Caco-2 (cell line): ENCODE measurements at places on chromosomes 6 and 20. TPM values are rescaled to one million over a fixed set of nuclear protein-coding genes. Genes with fewer than 3 reads are reported as not detected.
A peak's percentile ranks its signal among the peaks of the same experiment; 100 is the strongest.

PHACTR1 gene
- total RNA-seq = 0.41 and 0.67 TPM in 2 replicates

DNA sequence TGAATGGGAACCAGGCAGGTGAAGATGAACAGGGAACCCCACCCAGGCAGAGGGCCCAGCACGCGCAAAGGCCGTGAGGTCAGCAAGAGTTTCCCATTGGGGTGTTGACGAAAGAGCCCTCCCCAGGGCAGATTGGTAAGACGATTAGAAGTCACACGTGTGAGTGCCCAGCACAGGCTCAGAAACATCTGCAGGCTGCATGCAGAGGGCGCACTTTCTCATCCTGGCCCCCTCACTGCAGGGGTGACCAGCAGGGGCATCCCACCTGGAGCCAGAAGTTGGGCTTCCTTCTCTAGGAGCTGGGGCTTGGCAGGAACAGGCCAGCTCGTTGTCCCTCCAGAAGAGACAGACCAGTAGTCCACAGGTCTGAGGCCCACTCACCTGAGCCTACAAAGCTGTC is 38.4 kb downstream of the VSTM2L start:
- no peaks in the 10 kb centered on the region for H3K36me3 ChIP-seq
- H3K27me3 ChIP-seq = no peaks in the 10 kb centered on the region
- no peaks in the 10 kb centered on the region for H3K4me1 ChIP-seq
- no peak overlapping the region for H3K27ac ChIP-seq
- H3K4me3 ChIP-seq = no peak overlapping the region

DNA sequence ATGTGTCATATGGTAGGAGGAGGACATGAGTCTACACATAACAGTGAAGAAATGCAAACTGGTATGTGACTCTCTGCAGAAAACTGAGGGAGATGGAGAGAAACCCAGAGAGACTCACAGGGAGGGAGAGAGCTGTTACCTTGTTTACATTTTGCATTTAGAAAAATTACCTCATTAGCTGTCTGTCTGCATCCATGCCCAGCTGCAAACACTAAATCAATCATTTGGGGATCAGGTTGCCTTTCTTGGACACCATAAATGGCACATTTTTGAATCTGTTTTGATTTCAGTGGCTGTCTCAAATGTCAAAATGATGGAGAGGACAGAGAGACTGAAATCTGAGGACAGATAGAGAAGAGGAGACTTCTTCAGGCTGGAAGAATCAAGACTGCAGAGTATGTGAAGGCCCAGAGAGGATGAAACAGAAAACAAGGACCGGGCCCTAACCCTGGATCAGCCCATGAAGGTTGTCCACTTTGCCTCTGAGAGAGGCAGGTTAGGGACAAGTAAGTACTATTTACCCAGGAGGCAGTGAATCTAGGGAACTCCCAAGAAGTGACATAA is 92.2 kb downstream of the UNC5CL start:
- no peak overlapping the region for H3K27ac ChIP-seq
- H3K27me3 ChIP-seq = no peaks in the 10 kb centered on the region
- no peak for DNase-seq

- peak; percentile 46 for DNase-seq
- peaks cover 33% of the 10 kb centered on the region for H3K4me1 ChIP-seq
- H3K27me3 ChIP-seq = no peaks in the 10 kb centered on the region
- peaks cover 3% of the 10 kb centered on the region for H3K36me3 ChIP-seq
These were observed 2.3 kb downstream of the CCND3 start for GRCh38 chr6:41939176-41939847.

- no peaks in the 10 kb centered on the region for H3K27me3 ChIP-seq
- peaks cover 24% of the 10 kb centered on the region for H3K4me1 ChIP-seq
- peak overlapping the region; percentile 65 for H3K27ac ChIP-seq
- DNase-seq = no peak
- H3K36me3 ChIP-seq = no peaks in the 10 kb centered on the region
These were observed 8.9 kb upstream of the AHI1 start for GRCh38 chr6:135506270-135506997.

GRCh38 chr6:13593103-13593502 is 18.7 kb downstream of the SIRT5 start:
- no peak overlapping the region for H3K4me3 ChIP-seq
- no peaks in the 10 kb centered on the region; the same call in 1 of the 2 replicates for H3K36me3 ChIP-seq
- H3K27me3 ChIP-seq = no peaks in the 10 kb centered on the region
- no peaks in the 10 kb centered on the region for H3K4me1 ChIP-seq
- H3K27ac ChIP-seq = no peak overlapping the region
- DNase-seq = no peak

DNA sequence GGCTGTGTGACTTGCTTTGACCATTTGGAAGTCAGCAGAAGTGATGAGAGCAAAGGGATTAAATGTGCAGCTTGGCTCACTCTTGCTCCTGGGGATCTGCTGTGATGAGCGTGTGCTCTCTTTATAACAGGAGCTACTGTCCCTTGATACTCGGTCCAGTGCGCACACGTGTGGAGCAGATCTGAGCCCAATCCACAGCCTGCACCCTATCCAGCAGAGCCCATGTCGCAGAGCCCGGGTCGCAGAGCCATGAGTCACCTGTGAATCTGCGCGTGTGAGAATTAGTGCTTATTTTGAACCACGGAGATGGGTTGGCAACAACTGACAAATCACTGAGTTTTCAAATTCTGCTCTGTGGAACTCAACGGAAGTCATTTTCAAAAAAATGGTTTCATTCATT is 291.0 kb upstream of the SULF2 start:
- DNase-seq = no peak
- peaks cover 2% of the 10 kb centered on the region; the same call in 1 of the 2 replicates for H3K27me3 ChIP-seq
- no peaks in the 10 kb centered on the region for H3K4me1 ChIP-seq
- H3K36me3 ChIP-seq = no peaks in the 10 kb centered on the region
- no peak overlapping the region for H3K27ac ChIP-seq
